ENCODE measurements at places on chromosomes 7 and 10.
A peak's percentile ranks its signal among the peaks of the same experiment; 100 is the strongest.

GRCh38 chr10:22554461-22555182 is 159.8 kb downstream of the PIP4K2A start:
- DNase-seq = no peak

DNA sequence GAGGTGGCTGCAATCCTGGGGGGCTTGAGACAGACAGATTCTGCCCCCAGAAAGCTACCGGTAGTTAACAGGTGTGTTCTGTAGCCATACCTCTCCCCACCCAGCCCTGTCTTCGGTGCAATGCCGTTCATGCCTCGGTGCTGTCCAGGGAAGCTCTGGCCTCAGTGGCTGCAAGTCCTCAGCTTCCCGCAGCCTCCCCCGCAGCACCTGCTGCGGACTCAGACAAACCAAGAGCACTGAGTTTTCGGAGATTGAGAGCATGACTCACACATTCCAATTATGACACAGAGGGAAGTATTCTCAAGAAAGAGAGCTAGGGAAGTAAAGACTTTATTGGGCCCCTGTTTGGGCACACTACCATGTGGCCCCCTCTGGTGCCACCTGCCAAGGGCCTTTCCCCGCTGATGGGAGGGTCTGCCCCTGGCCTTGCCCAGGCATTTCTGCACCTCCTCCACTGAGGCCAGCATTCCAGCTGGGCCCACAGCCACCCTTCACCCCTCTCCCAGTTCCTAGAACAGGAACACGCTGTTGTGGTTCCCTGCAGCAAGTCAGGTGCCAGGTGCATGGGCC is 30.2 kb upstream of the EZH2 start:
- no peak for DNase-seq

DNA sequence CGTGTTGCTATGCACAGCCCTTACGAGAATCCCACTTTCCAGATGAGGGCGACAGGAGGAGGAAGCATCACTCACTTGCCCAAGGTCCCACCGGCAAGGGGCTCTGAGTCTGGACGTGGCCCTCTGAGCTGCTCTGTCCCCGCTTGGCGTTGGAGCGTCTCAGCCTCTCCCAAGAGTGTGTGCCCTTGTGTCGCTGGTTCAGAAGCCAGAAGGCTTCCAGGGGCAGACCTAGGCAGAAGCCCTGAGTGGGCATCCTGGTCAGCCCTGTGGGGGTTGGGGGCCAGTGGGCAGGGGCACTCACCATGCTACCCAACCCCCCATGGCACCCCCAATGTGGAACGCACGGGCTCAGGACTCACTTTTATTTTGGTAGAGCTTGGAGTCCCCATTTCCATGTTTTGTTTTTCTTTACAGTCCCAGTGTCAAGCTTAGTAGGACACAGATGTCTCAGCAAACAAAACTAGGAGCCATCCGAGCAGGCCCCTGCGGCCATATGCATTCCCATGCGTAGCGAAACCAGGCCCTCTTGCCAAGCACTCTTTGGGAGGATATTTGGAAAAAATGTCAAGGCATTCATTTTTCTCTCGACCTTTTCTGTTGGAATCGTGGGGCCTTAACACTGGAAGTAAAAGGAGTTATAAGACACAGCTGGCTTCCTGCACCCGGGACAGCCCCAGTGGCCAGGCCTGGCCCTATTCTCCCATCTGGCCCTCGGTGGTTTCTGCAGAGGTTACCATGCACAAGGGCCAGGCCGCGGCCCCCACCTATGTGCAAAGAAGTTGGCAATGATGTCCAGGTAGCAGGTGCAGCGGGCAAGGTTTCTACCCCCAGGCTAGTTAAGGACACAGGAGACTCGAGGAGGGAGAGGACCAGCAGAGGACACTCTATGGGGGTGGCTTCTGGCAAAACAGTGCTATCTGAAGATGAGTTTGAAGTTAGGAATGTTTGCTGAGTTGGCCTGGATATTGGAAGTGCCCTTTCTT is 97.0 kb downstream of the LHPP start:
- no peak for DNase-seq

DNA sequence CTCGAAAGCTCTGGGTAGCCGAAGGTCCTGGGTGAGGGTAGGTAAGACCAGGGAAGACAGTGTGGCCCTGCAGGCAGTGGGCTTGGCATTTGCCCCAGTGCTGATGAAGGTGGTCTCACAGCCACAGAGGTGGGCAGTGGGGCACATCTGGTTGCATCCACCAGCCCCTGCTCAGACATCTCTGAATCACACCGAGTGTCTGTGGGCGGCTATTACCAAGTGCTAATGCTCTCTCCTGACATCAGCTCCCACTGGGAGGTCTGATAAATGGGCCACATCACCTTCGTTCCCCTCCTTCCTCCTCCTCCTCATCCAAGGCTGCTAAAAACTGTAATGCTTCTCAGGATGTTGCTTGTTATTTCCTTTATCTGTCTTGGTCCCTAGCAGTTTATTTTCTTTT is 330.9 kb upstream of the COBL start:
- no peak for DNase-seq

DNA sequence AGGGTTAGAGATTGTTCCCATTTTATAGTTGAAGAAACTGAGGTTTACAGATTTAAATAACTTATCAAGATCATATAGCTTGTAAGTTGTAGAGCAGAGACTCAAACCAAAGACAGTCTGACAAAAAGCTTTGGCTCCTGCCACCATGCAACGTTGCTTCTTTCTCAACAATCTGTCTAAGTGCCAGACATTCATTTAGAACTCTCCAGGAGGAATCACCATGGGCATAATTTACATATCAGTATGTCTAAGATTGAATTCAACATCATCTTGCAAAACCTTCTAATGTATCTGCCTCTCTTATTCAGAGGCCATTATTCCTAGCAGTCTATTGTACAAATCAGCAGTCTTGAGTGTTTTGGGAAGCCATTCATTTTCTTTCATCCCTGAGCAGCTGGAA is 163.5 kb upstream of the PLXDC2 start:
- no peak for DNase-seq

GRCh38 chr10:71371750-71372166 is 25.0 kb upstream of the CDH23 start:
- peak; percentile 56 for DNase-seq

DNA sequence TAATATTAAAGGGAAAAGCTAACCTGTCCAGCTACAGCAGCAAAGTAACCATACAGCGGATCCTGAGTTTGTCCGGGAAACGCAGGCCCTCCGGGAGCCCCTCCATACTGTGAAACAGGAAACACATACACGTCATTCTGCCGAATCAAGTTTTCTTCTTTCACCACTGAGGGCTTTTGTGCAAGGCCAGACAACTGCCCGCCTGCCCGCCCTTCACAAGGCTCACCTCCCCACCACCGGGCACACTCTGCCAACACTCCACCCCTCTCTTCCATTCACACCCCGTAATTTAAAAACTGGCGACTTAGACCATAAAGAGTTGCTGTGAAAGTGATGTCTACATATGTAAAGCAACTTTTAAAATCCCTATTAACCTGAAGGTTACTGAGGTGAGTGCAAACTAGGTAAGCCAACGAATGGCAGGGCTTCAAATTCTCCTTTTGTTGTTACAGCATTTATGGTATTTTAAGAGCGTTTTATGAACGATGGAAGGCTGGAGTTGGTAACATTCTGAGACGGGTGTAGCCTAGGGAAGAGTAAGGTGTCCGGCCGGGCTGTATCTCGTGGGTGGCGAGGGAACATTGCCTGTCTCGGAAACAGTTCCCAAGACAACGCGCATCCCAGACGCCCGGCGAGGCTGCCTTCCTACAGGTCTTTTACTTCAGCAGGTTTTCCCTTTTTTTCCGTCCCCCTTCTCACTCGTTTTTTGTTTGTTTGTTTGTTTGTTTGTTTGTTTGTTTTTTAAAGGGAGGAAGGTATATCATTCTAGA is 817 bp downstream of the SRI start:
- peak; percentile 88 for DNase-seq

GRCh38 chr7:40544871-40545303 is 410.1 kb downstream of the SUGCT start:
- no peak for DNase-seq

DNA sequence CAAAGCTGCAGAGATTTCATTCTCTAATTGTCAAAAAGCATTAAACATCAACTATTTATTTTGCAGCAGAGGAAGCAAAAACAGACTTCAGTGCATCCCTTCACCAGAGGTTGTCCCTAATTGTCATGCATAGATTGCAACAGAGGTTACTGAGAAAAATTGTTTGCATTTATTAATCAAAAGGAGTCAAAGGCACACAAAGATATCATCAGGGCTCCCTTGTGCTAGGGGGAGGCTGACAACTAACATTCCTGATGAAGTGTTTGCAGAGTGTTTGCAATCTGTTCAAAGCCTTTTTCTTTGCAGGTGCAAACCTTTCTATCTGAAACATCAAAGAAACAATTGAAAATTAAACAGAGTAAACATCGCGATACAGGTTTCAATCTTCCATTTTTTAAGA is 227.5 kb downstream of the TEX36 start:
- no peak for DNase-seq

DNA sequence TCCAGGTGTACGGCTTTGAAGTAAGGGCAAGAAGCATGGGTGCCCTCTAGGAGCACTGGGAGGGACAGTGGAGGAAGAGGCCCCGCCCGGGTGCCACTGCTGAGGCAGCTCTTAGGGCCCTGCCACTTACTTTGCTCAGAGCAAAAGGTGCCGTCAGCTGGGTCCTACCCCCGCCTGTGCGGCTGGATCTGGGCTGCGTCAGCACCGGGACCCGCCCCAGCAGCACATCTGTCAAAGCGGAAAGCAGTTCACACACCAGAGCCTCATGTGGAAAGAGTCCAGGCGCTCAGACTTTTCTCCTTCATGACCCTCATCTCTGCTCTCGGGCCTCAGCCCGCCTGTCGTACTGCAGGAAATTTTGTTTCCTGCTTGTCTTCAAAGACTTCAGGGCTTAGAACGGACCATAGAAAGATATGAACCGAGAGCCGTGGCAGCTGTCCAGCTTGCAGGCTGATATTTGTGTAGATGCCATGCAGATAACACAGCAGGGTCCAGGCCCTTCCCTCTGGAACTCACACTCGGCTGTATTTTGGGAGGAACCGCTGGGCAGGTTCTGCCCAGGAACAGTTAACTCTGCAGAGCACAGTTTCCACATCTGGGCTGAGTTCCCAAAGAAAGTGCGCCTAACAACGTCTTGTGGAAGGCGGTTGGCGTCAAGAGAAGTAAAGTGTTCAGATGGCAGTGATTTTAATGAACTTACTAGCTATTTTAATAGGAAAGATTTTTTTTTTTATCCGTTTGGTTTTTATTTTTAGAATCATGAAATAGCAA is 44.3 kb upstream of the PRKAR1B start:
- no peak for DNase-seq

DNA sequence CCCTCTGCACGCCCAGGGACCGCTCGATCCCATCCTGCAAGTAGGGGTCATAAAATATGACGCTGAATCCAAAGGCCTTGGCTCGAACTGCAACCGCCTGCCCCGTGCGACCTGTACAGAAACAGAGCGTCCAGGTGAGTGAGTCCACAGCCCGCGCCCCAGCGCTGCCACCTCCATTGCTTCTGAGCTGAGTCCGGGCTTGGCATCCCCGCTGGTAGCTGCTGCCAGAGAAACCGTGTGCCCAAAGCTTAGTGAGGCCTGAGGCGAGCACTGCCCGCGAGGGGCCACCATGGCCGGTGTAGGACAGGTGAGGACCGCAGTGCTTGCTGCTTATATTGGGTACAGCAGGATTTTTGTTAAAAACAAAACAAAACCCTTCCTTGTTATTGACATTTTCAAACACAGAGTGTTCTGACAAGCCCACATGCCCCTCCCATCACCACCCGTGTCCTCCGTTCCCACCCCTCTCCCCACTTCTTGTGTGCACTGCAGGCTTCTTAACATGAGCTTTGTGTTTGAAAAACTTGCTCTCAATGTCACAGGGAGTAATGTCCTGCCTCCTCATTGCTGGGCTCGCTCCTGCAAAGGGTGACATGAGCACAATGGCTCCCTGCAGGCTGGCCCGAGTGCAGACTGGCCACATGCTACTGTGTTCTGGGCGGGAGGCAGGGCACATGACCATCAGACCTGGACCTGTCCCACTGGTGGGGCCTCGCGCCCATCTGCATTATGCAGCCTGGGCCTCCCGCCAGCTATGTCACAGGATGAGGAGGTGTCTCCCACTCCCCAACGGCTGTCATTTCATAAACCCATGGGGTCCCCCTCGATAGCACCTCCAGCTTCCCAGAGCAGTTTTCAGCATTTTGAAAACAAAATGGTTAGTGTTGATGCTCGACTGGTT is 52.9 kb downstream of the ZRANB1 start:
- no peak for DNase-seq

- no peak for DNase-seq
Measured at GRCh38 chr7:17915168-17915567, 25.1 kb downstream of the SNX13 start.

- no peak for DNase-seq
Measured at GRCh38 chr7:19113855-19114550, 3.4 kb downstream of the TWIST1 start.

GRCh38 chr7:36191292-36191920 is 38.4 kb downstream of the EEPD1 start:
- DNase-seq = no peak

DNA sequence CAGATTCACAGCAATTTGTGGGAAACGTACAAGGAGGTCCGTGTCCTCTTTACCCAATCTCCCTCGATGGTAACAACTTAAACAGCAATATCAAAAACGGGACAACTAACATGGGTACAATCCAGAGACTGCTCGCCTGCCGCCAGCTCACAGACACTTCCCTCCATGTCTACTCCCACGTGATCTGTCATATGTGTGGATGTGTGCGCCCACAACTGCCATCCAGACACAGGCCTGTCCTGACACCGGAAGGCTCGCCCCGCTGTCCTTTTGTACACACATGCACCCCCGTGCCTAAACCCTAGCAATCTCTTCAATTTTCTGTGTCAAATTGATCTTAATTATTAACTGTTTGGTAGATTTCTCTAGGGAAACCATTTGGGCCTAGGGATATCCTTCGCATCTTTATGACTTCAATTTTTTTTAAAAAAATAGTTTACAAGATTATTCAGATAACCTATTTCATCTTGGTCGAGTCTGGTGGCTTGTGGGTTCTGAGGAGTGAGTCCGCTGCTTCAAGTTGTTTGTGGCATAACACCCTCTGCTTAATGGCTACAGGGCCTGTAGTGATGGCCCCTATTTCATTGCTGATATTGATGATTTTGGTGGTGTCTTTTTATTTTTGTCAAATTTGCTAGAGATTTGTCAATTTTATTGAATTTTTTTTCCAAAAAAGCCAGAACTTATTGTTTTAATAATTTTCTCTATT is 260.6 kb downstream of the MAD1L1 start:
- DNase-seq = no peak

Measured in hematopoietic multipotent progenitor cell treated with erythropoietin and hydrocortisone succinate and interleukin-3 and kit ligand, for 4 days (in vitro differentiated cells).